ENCODE measurements at places on chromosomes 5 and 9.
A peak's percentile ranks its signal among the peaks of the same experiment; 100 is the strongest.

GRCh38 chr5:38497946-38498345 is 58.5 kb downstream of the LIFR start:
- no peak for DNase-seq

- peak; percentile 45 for DNase-seq
Observed at GRCh38 chr5:154221371-154221896, 30.9 kb downstream of the GALNT10 start.

GRCh38 chr5:133243196-133243595 is 191.4 kb downstream of the HSPA4 start:
- DNase-seq = no peak

GRCh38 chr5:2190549-2190948 is 307.8 kb upstream of the IRX4 start:
- DNase-seq = no peak

DNA sequence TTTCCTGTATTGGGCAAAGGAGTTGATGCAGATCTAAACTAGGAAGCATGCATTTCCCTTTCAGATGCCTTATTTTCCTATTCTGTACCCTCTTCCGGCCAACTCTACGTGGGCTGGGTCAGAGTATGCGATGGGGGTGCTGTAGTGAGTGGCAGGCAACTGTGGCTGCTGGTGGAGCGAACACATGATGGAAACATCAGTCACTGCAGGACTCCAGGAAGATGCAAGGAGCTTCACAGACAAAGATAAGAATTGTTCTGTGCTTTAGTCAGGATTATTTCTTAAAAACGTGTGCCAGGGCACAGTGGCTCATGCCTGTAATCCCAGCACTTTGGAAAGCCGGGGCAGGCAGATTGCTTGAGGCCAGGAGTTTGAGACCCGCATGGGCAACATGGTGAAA is 75.1 kb downstream of the PSAT1 start:
- no peak for DNase-seq

GRCh38 chr5:43859309-43859708 is 256.3 kb downstream of the NNT start:
- no peak for DNase-seq

All from stimulated activated naive CD8-positive, alpha-beta T cell treated with anti-CD3 and anti-CD28 coated beads, Interleukin-15, Interleukin-2, amounts not matched to agents 100 U/mL and 50 U/mL, for 24 hours (primary cell).